ENCODE measurements at places on chromosomes 7 and 10.

DNA sequence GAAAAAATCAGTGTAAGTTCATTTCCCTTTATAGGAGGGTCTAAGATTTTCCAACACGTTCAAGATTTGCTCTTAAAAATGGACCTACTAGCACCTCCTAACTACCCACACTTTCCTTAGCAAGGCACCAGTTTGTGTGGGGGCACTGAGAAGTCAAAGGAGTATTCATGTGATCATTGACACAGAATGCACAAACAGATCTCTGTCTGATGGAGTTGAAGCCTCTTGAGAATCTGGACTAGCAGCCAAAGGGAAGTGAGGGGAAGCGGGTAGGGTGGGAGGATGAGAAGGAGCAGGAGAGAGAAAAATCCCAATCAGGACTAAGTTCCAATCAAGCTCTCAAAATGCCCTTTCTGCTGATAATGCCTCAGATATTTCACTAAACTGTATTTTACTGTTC lies 4.1 kb downstream of the MMS19 start:
- DNase-seq: no peak

- DNase-seq: peak; percentile 45
Measured at GRCh38 chr7:159031135-159031701, 113.4 kb downstream of the VIPR2 start.

DNA sequence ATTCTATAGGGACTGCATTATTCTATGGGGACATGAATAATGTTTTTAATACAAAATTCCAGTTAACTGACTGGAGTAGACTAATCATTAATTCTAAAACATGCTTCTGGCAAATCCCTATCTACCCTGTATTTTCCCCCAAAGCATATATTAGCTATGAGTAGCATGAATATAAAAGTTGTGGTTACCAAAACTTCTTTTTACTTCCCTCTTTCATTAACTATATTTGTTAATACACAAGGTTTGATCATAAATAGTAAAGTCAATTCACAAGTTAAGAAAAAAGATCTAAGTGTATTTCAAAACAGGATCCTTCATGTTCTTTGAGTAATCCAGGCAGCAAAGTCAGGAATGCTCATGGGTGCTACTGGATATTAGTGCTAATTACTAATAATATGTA lies 2.9 kb upstream of the RALA start:
- no peak for DNase-seq

DNA sequence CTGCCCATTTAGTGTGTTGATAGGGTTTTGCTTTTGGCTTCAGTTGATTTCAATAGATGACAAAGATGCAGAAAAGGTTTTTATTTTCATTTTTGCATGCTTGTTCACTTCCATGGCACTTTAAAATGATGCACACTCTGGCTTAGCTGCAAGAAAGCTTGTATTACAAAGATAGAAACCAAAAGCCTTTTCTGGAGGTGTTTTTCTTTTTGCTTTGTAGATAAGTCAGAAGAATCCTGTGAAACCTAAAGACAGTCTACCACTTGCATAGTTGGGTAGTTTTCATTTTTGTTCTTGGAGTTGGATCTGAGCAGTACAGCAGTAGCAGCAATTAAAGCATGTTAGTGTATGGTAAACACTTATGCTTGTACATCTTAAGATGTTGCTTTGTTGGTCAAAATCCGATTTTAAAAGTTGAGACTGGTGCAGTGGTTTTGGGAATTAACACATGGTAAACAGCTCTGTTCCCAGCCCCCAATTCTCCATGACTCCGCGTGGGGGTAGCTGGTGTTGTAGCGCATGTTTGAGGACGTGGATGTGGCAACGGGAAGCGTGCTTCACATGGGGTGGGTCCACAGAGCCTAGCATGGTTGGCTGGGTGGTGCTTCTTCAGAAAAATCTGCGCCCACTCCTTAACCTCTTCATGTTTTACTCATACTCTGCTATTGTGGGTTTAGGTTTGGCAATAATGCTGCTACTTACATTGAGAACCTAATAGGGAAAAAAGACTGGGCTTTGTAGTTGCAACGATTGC lies 19.8 kb downstream of the CCNY start:
- no peak for DNase-seq

- no peak for DNase-seq
Measured at GRCh38 chr10:94641480-94641879, 42.0 kb upstream of the CYP2C18 start.

- DNase-seq: no peak
Measured at GRCh38 chr10:26706206-26706605, 8.7 kb downstream of the PDSS1 start.

DNA sequence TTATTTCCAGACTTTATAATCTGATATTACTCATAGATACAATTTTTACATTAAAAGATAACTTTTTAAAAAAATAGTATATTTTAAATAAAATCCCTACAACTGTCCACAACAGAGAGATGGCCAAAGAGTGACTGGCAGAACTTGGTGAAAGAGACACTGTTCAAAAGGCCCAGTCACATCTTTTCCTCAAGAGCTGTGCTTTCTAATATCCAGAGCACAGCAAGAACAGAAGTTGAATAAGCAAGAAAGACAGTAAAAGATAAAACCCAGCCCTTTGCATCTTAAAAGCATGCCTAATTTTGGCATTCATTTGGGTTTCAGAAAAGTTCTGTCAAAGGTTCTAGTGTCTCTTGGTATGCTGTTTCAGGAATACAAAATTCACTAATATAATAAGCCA lies 6.9 kb downstream of the WASL start:
- no peak for DNase-seq

DNA sequence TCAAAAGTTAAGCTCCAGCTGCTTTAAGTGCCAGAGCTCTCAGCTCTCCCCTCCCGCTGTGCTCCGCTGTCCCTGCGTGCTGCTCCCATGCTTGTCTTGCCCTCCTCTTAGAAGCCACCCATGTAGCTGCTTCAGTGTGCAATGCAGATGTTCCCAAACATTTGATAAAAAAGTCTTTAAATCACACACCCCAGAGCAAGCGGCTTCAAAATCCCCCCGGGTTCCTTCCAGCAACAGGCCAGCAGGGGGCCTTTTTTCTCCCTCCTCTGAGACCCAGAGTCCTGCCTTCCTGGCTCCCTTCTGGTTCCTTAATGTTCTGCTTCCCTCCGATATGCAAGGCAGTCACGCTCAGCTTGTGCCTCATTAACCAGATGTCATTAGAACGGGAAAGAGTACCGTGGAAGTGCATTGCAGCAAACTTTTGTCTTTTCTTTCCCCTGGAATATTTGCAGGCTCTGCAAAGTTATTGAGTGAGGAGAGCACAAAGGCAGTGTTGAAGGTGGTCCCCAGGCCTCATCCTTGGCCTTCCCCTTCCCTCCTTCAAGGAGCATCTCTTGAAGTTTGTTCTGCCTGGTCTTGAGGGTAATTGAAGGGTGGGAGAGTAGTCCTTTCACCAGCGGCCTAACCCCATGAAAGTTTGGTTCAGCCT lies 25.5 kb downstream of the LDB3 start:
- no peak for DNase-seq

- DNase-seq: no peak
Measured at GRCh38 chr10:120098232-120098930, 205.9 kb downstream of the SEC23IP start.

GRCh38 chr10:125038637-125039036 lies 96.7 kb downstream of the ZRANB1 start:
- DNase-seq: no peak

DNA sequence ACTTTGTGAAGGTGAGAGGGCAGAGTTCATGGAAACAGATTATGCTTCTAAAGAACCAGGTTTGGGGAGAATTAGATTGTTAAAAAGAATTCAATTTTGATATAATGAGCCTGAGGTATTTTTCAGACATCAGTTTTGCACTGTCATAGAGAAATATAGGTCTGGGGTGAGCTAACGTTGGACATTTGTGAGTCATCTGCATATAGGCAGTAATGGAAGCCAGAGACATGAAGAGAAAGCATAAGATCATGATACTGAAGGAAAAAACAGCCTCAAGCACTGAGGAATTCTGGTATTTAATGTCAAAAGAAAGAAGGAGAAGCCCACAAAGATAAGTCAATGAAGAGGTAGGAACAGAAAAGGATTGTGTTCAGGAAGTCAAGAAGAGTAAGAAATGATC lies 32.4 kb upstream of the COL1A2 start:
- DNase-seq: no peak

DNA sequence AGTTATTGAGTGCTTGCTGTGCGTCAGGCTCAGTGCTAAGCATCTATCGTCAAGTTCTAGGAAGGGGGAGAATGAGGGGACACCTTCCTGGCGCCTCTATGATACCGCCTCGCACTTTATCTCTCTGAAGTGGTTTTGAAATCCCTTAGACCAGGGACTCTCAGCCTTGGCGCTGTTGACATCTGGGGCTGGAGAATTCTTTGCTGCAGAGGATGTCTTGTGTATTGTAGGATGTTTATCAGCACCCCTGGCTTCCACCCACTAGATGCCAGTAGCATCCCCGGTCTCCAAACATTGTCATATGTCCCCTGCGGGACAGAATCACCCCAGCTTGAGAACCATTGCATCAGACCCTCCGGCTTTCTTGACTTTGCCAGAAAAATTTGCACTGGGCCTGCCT lies 285.5 kb downstream of the CCDC3 start:
- DNase-seq: no peak

GRCh38 chr7:150904011-150904909 lies 51.9 kb downstream of the AOC1 start:
- DNase-seq: no peak

- no peak for DNase-seq
Measured at GRCh38 chr10:17838080-17838648, 29.0 kb downstream of the MRC1 start.

DNA sequence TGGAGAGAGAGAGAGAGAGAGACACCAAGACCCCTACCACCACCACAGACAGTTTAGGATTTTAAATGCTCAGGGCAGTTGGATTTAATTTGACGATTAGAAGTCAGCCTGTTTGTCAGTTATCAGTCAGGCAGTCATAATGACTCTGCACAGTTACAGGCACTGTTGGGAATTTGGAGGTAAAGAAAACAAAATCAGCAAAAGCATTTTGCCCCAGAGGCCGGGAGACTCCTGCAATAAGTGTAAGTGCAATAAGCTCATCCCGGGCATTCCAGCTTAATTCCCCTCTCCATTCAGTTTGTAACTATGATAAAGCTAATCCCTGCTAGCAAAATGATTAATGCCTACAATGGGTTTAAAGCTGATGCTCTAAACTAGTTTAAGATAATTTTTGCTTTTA lies 13.5 kb downstream of the SEMA3C start:
- DNase-seq: no peak

- no peak for DNase-seq
Measured at GRCh38 chr7:101362334-101363195, at the start of gene COL26A1. Gene COL26A1, plus strand, starts transcription at chr7:101362875. Its CDS starts 158 bp downstream, at chr7:101363033.

DNA sequence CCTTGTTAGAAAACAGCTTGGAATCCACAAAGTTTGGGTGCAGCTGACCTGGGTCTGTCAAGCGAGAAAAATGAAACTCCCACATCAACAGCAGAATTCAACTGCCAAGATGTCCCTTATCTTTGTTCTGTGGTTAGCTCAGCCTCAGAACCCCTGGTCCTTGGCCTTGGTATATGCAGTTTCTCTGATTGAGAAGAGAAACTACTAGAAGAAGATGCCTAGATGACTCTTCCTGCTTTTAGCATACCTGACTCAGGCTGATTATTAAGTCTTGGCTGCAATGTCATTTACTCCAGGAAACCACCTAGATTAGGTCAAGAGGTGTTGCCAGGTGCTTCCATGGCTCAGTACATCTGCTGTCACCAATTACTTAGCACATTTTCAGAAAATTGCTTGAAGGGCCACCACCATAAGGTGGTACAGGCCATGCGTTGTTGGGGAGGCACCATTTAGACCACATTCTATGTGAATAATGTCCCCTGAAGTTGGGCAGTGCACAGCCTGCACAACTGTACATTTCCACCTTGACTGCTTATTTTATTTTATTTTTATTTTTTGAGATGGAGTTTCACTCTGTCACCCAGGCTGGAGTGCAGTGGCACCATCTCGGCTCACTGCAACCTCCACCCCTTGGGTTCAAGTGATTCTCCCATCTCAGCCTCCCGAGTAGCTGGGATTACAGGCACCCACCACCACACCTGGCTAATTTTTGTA lies 59.4 kb upstream of the ZNF438 start:
- DNase-seq: no peak

- peak; percentile 36 for DNase-seq
Measured at GRCh38 chr10:124650820-124651401, 93.3 kb downstream of the FAM53B start.

DNA sequence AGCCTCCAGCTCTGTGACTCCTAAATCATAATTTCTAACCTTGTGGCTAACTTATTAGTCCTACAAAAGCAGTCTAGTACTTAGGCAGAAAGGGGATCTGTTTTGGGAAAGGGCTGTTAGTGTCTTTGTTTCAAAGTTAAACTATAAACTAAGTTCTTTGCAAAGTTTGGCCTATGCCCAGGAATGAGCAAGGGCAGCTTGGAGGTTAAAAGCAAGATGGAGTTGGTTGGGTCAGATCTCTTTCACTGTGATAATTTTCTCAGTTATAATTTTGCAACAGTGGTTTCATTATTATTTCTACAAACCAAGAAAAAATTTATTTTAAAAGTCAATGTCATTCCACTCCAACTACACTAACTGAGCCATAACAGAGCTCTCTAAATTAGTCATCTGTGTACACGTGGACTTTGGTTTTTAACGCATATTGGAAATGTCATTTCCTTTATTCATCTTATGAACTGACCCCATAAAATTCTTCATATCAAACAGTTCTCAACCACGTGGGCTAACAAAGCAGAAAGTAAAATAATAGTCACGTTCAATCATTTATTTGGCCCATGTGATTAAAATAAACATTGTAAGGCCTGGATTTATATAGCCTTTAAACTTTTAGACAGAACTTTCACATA lies 143.2 kb upstream of the C7orf33 start:
- no peak for DNase-seq

DNA sequence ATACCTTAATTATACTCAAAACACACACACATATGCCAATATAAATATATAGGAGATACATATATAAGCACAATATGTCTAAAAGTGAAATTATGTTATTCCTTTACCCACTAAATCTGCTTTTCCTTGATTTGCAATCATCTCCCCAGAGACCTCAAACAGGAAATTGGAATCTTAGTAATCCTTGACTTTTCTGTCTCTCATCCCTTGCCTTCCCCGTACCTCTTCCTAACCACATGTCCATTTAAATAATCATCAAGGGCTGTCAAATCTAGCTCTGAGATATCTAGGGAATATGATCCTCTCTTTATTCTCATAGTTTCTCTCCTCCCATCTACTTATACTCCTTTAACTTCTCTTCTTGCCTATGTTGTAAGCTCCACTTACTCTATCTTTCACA lies 336.6 kb downstream of the HGF start:
- DNase-seq: no peak

DNA sequence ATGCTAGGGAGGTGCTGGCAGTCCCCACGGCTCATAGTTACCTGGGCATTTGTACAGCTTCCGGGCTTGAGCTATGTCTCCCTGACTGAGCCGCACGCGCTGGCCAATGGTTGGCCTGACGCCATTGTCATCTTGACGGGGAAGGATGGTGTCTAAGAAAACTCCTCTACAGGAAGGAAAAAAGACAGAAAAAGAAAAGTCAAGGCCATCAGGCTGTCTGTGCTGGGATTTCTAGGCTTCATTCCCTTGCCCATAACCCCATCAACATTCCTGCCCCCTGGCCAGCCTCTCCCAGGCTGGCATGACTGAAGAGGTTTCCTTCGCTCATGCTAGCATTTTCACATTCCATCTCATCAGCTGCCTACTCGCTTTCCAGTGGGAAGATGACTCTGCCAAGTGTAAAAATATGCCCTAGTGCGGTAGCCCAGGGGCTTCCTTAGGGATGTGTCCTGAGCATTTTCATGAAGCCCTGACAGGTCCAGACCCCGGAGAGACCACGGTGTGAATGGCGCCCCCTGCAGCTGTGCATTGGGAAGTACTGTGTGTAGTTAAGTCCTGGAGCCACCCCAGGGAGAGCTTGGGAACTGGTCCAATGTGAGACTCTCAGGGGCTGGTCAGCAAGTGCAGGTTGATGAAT lies 54.5 kb upstream of the OPALIN start:
- no peak for DNase-seq

All from activated naive CD4-positive, alpha-beta T cell treated with anti-CD3 and anti-CD28 coated beads, Interleukin-2, amount 50 U/mL, for 72 hours (primary cell).